Left lung (tissue), 14 donors: ENCODE measurements at places on chromosomes 7 and 10.

- no peak for DNase-seq
Observed at GRCh38 chr7:8232999-8233847, 28.7 kb downstream of the ICA1 start.

- DNase-seq: no peak
Observed at GRCh38 chr10:48633381-48634197, 28.7 kb upstream of the ARHGAP22 start.

DNA sequence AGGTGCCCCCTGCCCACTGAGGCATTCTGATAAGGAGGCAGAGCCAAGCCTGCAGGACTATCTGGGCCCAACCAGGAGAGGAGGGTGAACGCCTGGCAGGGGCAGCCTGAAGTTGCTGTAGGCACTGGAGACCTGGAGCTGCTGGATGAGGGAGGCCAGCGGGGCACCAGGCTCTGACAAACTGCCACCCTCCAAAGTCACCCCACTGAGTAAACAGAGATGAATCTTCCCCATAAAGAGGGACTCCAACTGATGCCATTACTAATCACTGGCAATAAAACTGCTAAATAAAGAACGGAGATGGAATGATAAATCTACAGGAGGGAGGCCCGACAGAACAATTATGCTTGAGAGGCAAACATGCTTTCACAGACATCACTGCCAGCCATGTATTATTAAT, 44.2 kb downstream of the DRGX start:
- DNase-seq: no peak

DNA sequence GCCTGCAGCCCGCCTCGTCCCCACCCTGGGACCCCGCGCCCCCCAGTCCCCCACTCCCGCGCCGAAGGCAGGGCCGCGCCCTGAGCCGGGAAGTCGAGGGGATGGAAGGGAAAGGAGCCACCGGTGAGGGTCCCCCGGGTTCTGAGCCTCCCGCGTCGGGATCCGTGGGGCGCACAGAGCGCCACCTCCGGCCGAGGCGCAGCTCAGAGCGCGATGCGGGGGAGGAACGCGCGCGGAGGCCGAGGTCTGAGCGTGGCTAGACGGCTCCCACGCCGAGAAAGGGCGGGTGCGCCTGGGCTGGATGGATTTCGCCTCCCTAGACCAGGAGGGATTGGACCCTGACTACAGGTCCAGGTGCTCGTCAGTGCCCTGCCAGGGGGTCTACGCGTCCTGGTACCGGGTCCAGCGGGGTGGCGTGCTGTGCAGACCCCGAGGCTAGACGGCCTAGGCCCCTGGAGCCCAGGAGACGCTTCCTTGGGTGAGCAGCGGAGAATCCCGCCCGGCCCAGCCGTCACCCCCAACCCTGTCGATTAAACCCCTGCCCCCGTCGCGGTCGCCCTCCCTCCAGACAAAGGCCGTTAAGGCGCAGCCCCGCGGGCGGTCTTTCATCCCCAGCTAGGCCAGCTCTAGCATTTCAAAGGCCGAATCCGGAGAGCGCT, 986 bp upstream of the PDGFA start:
- no peak for DNase-seq

- DNase-seq: no peak
Observed at GRCh38 chr7:3154881-3155494, 111.3 kb upstream of the CARD11 start.

- DNase-seq: no peak
Observed at GRCh38 chr7:130927564-130927963, 193.6 kb upstream of the KLF14 start.

DNA sequence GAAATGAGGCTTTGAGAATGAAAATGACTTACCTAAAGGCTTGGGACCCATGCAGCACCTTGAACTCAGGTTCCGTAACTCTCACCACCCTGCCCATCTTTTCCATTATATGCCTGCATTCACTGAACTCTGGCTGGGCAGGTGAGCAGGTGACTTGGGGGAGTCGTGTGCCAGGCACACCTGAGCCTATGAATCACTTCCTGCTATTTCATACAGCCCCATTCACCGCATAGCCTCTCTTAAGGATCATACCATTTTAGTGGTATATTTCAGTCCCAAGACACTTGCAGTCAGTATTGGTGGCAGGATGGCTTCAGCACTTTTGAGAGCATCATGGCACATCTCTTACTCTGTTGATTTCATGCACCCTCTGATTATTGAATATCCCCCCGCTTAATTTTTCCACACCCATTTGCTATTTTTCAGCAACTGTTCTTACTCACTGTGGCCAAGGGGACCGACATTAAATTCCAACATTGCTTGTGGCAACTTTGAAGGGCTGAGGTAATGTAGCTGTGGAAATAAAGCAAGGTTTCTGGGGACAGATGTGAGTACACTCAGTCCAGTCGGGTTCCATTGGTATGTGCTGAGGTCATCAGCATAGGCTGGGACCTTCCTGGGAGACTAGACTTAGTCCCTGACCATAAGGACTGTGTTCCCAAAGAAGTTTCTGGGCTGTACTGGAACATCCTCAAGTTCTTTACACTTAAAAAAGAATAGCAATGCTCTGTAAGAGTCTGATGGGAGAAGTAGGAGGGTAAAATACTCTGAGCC, 39.8 kb upstream of the ZNF438 start:
- DNase-seq: no peak
